ENCODE measurements at places on chromosomes 7 and 10. TPM values are rescaled to one million over a fixed set of nuclear protein-coding genes. Genes with fewer than 3 reads are reported as not detected.

- DNase-seq = no peak
These were observed 58.7 kb upstream of the VSTM2A start for GRCh38 chr7:54483523-54483922.

DNA sequence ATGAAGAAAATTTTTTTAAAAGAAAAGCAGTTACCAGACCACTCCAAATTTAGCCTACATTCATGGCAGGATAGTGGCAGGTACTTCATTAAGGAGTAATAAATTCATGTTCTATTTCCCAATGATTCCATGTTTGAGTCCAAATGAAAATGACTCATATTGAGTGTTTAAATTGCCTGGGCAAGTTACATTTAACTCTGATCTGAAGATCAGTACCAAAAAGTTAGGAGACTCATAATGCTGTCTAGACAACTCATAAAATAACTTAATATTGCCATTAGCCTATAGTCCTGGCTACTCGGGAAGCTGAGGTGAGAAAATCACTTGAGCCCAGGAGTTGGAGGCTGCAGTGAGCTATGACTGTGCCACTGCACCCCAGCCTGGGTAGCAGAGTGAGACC, 13.0 kb downstream of the BRAF start:
- no peak for DNase-seq

- DNase-seq = peak; percentile 79
These were observed 4.1 kb downstream of the ACBD7 start for GRCh38 chr10:15084502-15084922.

- DNase-seq = no peak
These were observed 46.7 kb downstream of the CAMK1D start for GRCh38 chr10:12396093-12396492.

DNA sequence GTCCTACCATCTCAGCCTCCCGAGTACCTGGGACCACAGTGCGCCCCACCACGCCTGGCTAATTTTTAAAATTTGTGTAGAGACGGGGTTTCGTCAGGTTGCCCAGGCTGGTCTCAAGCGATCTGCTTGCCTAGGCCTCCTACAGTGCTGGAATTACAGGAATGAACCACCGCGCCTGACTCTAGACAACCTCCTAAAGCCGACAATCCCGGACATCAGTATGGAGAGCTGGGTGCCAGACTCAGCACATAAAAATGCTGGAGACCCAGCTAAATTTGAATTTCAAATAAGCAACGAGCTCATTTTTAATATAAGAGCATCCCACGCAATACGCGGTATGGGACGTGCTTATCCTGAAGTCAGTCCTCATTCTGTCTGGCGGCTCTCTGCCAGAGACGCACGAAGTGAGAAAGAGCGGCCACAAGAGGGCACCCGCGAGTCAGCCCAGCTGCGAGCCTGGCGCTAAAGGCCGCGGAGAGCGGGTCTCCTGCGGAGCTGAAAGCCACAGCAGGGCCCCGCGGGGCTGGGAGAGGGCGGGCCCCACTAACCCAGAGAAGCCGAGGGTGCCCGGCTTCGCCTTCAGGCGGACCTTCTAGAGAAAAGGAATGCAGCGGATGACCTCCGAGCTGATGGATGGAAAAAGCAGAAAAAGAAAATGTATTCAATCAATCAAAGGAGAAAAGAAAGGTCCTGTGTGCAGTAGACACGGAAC, 7.0 kb downstream of the CALY start:
- DNase-seq = peak; percentile 88

GRCh38 chr7:24703296-24703695, 54.0 kb downstream of the GSDME start:
- no peak for DNase-seq

Gene MOGAT3
- not detected for polyA plus RNA-seq

Gene LIPF
- not detected for polyA plus RNA-seq

Gene HMX2
- polyA plus RNA-seq = not detected

All from hindlimb muscle (tissue), 1 donor.